Activated CD4-positive, alpha-beta T cell treated with anti-CD3 and anti-CD28 coated beads for 4 hours (primary cell): ENCODE measurements at places on chromosomes 13 and 19.

DNA sequence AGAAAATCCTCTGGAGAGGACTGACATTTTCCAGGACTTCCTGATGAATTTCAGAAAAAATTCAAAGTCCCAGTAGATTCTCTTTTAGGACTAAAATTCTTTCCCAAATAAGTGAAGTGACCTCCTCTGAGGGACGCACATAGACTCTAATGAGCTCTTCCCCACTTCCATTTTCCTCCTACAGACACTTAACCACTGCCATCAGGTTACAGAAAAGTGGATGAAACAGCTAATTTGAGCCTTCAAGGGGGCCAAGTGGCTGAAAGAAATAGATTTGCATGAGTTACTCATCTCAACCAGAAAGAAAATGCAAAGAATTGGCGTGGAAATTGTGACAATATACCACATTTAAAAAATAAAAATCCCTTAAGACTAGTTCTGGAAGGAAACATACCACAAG lies 185.3 kb upstream of the EDNRB start:
- DNase-seq = no peak

DNA sequence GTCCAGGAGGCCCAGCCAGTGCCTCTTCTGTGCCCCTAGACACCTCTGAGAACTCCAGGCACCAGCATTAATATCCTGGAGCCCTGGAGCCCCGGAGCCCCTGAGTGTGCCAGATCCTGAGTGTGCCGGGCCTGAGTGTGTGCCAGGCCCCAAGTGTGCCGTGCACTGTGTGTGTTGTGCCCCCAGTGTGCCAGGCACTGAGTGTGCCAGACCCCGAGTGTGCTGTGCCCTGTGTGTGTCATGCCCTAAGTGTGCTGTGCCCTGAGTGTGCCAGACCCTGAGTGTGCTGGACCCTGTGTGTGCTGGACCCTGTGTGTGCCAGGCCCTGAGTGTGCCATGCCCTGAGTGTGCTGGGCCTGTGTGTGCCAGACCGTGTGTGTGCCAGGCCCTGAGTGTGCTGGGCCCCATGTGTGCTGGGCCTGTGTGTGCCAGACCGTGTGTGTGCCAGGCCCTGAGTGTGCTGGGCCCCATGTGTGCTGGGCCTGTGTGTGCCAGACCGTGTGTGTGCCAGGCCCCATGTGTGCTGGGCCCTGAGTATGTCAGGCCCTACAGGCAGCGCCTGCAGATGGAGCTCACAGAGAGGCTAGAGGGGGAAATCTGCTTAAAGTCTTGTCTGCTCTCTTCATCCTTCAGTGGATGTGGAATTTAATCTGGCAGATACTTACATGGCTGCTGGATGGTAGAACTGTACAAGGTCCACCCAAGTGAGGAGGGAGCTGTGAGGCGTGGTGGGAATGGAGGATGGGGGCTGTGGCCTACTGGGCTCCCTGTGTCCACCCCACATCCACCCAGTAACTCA lies 53.9 kb downstream of the C13orf46 start:
- no peak for DNase-seq

DNA sequence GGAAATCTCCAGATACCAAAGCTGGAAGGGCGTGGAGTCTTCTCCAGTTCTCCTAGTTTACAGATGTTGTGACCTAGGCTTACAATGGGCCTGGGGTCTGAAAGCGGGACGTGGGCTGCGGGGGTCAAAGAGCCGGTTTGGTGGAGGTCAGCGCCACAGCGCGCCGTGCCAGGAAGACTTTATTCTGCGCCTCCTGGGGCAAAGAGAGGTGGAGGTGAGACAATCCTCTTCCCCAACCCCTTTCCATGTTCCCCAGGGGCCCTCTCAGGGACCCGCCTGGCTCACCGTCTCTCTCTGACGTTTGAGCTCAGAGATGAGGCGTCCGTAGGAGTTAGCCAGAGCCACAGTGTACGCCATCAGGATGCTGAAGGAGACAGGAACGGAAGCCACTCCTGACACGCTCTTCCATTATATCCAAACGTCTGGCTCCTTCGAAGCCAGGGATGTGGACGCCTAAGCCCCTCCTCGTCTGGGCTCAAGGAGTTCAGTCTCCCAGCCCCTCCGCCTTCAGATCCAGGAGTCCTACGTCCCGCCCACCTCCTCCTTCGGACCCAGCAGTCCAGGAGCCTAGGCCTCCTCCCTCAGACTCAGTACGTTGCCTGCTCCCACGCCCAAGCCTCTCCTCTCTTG lies 776 bp upstream of the LENG1 start:
- no peak for DNase-seq

DNA sequence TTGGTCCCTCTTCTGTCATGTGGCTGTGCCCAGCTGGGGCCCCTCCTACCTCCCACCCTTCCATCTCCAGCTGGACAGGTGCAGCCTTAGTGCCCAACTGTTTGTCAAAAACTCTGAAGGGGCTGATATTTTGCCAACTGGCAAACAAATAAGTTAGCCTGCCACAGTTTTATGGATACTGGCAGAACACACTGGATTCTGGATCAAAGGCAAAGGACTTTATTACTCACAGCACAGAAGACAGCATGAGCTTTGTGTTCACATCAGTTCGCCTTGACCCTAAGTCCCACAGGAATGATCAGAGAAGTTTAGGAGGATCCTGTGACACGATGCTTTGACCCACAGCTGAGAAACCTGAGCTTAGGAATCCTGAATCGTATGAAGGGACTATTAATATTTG lies 16.4 kb downstream of the KLK2 start:
- DNase-seq = no peak

DNA sequence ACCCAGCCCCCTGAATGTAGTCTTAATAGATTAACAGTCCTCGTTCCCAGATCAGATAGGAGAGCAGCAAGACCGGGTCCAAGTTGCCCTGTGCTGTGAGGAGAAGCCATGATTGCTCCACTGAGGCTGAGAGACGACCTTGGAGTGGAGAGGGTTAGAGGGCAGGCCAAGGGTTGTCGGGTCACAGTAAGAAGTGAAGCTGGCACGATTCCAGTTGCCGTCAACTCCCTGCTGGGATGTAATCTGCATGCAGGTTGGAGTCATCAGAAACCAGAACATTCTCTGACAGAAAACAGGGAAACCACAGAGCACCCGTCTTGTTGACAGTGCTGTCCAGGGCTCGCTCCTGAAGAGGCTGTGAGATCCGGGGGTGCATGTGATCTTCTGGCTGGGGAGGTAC lies 19.0 kb upstream of the ATP11A start:
- DNase-seq = no peak

GRCh38 chr19:18046059-18046718 lies 38.2 kb downstream of the ARRDC2 start:
- no peak for DNase-seq

DNA sequence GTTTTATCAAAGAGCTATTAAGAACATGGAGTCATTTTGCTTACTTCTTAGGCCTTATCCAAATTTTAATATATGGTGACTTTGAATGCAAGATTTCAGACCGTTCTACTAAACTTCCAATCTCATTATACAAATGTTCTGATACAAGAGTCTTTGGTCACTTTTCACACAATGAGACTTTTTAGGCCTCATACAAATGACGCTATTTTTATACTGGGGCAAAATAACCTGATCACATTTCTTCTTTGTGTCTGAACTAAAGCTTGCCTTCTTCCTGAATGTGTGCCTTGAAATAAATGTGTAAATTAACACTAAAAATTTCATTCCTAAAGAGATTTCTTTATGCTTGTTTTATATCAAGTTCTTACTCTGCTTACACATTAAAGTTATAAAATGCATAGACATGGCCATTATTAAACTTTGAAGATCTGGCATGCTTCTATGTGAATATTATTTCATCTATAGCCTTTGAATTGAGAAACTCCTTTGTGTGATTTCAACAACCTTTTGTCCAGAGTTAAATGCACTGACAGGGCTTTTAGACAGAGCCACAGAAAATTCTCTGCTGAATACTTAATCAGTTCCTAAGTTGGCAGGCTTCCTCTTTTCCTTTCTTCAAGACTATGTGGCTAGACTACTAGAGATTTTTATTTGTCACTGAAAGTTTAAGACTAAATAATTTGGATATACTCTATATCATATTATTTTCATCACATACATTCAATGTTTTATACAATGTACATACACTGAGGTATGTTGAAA lies 86.1 kb downstream of the EDNRB start:
- DNase-seq = no peak

GRCh38 chr19:6287269-6287885 lies 7.6 kb upstream of the MLLT1 start:
- DNase-seq = no peak

DNA sequence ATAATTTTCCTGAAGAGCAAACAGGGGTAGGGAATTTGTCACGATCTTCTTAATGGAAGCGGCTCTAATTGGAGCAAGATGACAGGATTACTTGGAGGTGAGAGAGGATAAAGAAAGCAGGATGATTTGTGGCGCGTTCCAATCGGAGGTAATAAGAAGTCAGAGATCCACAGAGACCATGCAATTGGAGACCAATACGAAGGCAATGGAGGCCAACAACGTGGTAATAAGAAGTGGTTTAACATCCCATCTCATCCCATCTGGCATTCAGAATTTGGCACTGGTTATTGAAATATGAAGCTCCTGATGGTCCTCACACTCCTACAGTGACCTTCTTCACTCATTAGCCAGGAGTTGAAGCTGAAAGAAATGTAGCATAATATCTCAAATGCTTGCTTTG lies 130.6 kb downstream of the DLEU7 start:
- no peak for DNase-seq

DNA sequence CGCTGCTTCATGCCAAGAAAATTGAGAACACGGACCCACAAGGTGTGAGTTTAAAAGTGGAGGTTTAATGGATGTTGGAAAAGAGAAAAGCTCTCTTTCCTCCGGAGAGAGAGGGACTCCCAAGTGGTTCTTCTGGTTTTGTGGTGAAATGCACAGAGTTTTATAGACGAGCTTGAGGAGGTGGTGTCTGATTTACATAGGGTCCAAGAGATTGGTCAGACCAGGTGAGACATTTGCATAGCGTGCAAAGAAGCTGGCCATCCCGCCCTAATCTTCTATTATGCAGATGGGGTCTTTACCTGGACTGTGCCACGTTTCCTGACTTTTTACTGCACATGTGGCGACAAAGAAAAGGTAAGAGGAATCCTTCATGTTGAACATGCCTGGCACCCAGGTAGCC lies 236.4 kb upstream of the PCDH9 start:
- no peak for DNase-seq

DNA sequence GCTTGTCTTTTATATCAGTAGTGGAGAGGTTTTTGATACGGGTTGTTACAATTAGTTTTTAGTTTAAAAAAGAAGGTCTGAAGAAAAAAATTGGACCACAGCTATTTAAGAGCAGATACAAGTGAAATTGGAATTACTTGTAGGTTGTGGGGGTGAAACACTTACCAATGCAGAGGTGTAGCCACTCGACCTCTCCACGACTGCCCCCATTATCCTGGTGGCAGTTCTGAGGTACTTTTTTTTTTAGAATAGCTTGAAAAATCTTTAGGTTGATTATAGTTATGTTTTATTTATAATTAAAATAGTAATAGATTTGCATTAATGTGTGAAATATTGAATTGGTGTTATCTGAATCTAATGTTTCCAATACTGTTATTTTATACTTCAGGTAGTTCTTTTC lies 60.7 kb downstream of the PAN3 start:
- DNase-seq = no peak

DNA sequence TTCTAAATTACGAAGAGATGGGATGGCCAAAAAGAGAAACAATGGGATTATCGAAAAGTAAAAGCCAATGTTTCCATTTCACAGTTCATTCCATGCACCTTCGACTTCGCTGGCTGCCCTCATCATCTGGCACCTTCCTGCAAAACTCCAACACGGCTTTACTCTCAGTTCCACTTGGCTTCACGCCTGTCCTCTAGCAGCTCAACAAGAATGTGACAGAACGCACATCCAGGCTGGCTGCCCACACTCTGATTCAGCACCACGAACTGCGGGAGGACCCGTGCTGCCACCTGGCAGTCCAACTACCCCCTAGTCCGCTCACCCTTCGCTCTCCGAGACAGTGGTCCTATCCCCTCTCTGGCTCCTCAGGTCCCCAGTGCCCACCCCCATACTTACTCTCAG lies 11.7 kb downstream of the ATP7B start:
- no peak for DNase-seq

GRCh38 chr19:56147307-56147706 lies 6.2 kb downstream of the ZNF444 start:
- DNase-seq = no peak

- no peak for DNase-seq
Observed at GRCh38 chr13:23440821-23441618, 7.5 kb upstream of the SACS start.

DNA sequence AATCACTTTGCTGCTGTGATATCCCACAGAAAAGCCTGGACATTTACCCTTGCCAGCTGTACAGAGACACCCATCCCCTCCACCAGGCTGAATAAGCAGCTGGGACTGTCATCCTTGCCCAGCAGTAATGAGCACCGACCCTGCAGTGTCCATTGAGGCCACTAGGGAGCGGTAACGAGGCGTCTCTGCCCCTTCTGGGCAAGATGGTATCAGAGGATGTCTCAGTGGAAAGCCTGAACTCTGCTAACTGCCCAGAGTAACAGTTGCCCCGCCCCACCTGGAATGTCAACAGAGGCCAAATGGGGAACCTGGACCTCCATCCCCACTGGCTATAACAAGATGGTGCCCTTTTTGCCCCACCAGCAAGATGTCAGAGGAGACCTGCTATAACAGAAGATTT lies 22.8 kb upstream of the CEACAM20 start:
- no peak for DNase-seq

DNA sequence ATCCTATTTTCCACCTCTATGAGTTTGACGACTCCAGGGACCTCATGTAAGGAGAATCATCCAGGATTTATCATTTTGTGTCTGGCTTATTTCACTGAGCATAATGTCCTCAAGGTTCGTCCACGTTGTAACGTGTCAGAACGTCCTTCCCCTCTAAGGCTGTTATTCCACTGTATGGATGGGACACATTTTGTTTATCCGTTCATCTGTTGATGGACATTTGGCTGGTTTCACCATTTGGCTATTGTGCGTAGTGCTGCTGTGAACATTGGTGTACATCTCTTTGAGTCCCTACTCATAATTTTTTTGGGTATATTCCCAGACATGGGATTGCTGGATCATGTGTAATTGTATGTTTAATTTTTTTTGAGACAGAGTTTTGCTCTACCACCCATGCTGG lies 21.5 kb downstream of the CRTC1 start:
- DNase-seq = no peak

DNA sequence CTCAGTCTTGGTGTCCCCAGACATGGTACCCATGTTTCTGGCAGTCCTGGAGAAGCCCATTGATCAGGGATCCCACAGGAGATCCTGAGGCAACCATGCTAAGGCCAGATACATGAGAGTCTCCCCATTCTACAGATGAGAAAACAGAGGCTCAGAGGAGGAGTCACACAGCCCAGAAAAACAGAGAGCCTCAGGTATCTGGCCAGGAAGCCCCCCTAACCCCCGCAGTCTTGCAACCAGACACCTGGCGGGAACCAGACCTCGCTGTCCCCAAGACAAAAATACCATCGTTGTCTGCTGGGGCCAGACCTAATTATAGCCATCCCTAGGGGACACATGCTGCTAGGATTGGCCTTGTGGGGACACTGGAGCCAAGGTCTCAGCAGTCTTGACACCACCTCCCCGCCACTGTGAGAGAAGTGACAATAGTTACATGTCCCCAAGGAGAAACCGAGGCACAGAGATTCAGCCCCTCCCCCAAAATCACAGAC lies 1.6 kb upstream of the PDE4C start:
- no peak for DNase-seq
